ENCODE measurements at places on chromosomes 13 and 19.

- no peak for DNase-seq
Measured at GRCh38 chr19:11088506-11089253, 583 bp upstream of the LDLR start.

DNA sequence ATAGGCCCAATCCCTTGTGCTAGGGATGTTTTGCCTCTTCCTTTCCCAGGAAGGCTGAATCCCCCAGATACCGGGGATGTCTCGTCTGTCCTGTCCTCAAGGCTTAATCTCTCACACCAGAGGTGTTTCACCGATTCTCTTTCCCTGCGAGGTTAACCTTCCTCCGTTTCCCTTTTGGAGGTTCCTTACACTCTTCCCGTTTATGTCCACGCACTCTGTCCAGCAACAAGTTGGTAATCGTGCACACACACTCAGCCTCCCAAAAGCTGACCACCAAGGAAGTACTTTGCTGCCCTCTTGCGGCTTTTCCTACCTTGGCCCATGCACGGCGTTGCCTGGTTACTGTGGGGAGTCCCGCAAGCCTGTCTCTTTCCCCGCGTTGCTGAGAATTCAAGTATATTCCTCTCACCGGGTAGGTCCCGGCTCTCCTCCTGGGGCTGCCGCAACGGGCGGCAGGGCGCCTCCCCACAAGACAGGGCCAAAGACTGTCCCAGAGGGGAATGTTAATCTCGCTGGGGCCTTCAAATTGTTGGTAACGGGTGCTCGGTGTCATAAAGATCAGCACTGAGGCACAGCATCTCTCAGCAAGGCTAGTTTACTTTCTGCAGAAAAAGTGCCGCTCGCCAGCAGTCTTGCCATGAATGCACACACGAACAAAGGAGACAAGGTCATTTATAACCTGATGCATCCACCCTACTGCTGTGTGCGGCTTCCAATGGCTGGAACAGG lies 36.7 kb upstream of the CD177 start:
- DNase-seq = no peak

DNA sequence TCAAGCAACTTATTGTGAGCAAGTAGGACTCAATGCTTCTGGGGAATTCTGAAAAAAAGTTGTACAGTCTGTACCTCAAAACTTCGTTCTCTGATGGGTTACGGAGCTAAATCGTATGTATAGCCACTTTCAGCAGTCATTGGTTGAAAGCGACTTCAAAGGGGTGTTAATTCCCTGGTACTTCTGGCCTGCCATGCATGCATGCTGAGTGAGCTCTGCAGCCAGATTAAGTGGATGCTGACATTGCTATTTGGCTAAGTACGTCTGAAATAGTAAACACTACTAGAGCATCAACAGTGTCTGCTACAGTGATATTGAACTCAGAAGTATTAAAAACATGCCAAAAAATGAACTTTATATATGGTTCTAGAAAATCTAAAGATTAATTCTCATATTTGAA lies 1183.1 kb upstream of the PCDH20 start:
- no peak for DNase-seq

DNA sequence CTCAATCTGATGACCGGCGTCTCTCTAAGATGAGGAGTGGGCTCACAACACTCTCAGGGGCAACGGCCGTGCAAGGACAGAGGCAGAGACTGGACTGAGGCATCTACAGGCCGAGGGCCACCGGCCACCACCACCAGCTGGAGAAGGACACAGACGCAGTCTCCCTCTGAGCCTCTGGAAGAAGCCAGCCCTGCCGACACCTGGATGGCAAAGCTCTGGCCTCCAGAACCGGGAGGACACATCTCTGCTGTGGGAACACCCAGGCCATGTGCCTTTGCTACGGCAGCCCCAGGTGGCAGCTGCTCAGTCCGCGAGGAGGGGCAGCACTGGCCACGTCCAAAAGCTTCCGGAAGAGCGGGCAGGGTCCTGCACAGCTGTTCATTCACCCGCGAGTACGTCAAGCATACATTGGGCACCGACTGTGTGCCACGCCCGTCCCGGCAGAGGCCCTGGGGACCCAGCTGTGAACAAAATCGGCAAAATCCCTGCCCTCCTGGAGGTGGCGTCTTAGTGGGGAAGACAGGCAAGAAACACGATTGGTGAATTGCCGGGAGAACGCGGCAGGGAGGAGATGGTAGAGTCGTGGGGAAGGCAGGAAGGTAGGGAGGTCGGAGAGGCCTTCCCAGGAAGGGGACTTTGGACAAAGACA lies 17.1 kb downstream of the C2CD4C start:
- no peak for DNase-seq

GRCh38 chr19:29321116-29321515 lies 108.2 kb upstream of the UQCRFS1 start:
- no peak for DNase-seq

- no peak for DNase-seq
Measured at GRCh38 chr13:49319951-49320350, 72.2 kb downstream of the CDADC1 start.

DNA sequence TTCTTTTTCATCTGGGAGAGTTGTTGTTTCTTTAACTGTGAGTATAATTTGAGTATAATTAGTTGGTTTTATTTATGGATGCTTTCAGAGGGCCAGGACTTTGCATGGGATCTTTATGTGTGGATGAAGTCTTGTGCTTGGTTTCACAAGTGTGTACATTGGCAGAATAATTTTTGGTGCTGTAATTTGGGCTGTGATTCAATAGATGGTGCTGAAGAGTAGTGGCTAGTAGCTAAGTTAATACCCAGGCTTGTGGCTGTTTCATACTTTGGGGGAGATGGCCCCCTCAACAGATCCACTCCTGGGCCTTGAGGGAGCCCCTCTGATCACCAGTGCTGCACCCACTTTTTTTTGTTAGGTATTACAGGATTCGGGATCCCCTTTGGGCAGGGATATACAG lies 1142.4 kb downstream of the SLITRK1 start:
- no peak for DNase-seq

- peak; percentile 75 for DNase-seq
Measured at GRCh38 chr19:14089662-14090508, 666 bp downstream of the SAMD1 start.

DNA sequence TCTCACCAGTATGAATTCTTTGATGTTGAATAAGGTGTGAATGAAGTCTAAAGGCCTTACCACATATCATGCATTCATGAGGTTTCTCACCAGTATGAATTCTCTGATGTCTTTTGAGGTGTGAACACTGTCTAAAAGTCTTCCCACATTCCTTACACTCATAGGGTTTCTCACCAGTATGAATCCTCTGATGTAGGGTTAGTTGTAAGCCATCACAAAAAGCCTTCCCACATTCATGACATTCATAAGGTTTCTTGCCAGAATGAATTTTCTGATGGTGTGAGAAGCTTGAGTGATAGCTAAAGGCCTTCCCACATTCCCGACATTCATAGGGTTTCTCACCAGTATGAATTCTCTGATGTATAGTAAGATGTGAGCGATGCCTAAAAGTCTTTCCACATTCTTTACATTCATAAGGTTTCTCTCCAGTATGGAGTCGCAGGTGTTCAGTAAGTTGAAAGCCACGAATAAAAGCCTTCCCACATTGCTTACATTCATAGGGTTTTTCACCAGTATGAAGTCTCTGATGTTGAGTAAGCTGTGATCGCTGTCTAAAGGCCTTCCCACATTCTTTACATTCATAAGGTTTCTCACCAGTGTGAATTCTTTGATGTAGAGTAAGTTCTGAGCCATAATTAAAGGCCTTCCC lies 27.7 kb downstream of the ZNF461 start:
- no peak for DNase-seq

DNA sequence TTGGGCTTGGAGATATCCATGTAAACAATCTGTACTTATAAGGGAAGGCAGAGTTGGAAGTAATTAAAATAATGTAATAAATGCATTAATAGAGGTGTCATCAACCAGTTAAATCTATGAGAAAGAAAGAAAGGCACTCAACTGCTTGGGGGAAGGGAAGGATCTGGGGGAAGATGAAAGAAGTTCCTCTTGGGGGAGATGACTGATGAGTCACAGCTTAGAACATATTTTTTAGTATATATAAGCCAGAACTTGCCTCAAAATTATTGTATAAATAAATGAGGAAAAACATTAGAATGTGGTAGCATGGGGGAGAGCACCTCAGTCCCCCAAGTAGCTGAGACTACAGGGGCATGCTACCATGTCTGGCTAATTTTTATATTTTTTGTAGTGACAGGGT lies 205.8 kb downstream of the GGACT start:
- DNase-seq = no peak

GRCh38 chr19:42199440-42200115 lies 17.9 kb downstream of the DEDD2 start:
- peak; percentile 74 for DNase-seq

GRCh38 chr19:13865571-13866462 lies 11.1 kb upstream of the NANOS3 start:
- DNase-seq = no peak

GRCh38 chr13:83423381-83423780 lies 458.9 kb downstream of the SLITRK1 start:
- DNase-seq = no peak

- DNase-seq = no peak
Measured at GRCh38 chr13:63554157-63554556, 2138.5 kb upstream of the PCDH20 start.

- no peak for DNase-seq
Measured at GRCh38 chr19:2320049-2320448, 8.3 kb downstream of the LSM7 start.

Measured in GM19239 (cell line).